Astrocyte of the spinal cord (primary cell): ENCODE measurements at places on chromosomes 1 and 21.

DNA sequence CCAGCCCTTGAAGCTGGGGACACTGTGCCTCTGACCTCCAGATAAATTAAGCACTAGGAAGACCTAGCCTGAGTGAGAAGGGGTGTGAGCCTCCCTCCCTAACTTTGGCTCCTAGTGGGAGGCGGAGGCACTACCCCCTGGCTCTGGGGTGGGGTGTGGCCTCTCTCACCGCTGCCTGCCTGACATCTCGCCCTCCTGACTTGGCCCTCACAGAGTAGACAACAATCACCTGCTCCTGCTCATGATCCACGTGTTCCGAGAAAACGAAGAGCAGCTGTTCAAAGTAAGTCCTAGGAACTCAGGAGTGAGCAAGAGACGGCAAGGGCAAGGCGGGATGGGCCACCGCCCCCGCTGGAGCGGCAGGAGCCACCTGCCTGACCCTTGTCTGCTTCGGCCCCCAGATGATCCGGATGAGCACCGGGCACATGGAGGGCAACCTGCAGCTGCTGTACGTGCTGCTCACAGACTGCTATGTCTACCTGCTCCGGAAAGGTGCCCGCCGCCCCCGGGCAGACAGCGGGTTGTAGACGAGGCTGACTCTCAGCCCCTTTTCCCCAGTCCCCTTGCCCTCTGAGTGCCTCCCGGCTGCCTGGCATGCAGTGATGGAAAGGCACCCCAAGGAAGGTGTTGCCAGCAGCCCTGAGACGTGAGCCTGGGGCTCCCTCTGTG is 8.1 kb upstream of the SLC25A34 start:
- DNase-seq: no peak

DNA sequence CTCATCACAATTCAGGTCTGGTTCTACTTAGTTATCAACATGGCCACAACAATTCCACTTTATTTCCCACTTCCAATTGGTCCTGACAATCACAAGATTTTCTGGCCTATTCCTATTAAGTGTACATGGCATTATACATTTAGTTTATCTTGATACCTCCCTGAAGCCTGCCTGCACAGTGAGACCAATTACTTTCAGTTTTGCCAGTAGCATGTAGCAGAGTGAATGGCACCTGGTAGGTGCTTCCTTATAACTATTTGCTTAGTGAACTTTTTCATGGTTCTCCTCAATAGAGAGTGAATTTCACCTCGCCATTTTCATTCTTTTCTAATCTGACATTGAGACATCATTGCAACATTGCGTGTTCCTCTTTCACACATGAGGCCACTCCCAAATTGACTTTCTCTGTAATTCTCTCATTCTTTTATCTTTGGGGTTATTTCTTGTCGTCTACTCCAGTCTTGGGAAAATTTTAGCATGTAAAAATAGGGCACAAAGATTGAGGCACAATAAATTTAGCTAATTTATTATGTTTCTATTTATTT is 124.3 kb downstream of the DISC1 start:
- no peak for DNase-seq

DNA sequence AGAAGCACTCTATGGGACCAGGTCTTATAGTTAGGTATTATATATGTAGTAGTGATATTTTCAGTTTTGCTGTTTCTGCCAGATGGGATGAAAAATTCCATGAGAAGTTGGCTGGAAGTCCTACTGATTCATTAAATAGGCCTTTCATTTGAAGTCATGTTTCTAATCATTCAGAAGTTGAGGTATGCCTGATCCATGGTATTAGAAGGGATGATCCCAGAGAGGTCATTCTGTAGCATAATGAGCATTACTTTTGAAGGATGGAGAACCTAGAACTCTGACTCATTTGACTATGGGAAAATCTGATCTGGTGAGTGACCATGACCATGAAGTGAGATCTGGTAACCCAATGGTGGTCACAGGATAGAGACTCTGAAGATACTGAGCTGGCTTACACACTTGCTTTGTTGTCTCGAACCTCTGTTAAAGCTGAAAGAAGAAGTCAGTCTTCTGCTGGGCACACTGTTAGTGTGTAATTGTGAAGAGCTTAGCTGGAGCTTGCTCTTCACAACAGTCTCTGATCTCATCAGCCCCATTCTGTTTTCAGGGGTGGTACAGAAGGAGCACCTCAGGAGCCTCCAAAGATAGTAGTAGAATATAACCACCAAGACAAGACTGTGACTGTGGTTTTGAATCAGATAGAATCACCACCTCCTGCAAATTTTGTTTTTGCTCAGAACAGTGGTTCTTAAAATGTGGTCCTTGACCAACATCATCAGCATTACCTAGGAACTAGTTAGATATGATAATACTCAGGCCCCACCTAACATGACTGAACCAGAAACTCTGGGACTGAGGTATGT is 9.0 kb downstream of the MGST3 start:
- no peak for DNase-seq

DNA sequence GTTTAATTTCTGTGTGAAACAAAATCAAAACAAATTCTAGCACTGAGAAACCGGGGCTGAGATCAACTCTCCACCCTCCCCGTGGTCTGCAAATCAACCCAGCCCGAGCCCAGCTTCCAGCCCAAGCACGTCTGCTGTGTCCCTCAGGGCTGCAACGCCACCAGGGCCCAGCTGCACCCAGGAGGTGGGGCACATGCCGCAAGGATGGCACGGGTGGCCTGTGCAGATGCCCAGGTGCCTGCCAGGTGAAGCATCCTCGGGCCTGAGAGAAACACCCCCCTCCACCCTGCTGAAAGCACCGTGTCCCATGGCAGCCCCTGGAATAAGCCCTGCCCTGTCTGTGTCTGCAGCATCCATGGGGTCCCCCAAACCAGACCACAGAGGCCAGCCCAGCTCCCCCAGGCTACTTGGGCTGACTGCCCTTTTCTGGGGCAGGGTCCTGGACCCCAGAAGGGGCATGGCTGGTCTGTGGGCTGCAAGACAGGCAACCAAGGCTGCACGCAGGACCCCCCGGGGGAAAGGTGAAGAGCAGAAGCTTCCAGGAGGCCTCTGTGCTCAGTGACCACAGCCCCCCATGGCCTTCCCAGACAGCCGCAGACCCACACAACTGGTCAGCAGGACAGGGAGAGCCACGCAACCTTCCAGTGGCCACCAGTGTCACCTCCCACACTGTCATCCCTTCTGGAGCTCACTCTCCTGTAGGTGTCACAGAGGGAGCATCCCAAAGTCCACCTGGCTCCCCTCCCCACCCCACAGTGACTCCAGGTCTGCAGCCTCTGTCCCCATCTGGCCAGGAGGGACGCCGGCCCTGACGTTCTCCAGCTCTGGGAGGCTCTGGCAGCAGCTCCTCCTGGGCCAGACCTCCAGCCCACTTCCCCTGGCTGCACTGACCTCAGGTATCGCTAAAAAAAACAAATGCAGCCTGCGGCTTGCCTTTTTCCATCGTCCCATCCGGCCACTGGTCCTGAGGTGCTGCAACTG is 7.7 kb downstream of the WNT9A start:
- DNase-seq: no peak

DNA sequence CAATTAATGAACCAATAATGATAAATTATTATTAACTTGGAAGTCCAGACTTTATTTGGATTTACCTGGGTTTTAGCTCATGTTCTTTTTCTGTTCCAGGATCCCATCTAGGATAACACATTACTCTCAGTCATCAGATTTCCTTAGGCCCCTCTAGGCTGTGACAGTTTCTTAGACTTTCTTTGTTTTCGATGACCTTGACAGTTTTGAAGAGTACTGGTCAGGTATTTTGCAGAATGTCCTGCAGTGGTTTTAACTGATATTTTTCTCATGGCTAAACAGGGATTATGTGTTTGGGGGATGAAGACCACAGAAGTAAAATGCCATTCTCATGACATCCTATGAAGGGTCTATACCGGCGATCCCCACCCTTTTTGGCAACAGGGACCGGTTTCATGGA is 144.0 kb downstream of the NAV1 start:
- no peak for DNase-seq

GRCh38 chr1:111221276-111221632 is 6.3 kb upstream of the CHI3L2 start:
- no peak for DNase-seq

GRCh38 chr1:203039609-203040512 is 13.6 kb downstream of the PPFIA4 start:
- DNase-seq: no peak

- DNase-seq: no peak
These were observed 7.2 kb upstream of the CCN1 start for GRCh38 chr1:85573322-85573721.
